ENCODE measurements at places on chromosomes 13 and 19.
A peak's percentile ranks its signal among the peaks of the same experiment; 100 is the strongest.

GRCh38 chr19:28292822-28293500, 920.0 kb downstream of the UQCRFS1 start:
- DNase-seq: no peak
- H3K4me1 ChIP-seq: no peaks in the 10 kb centered on the region
- H3K27me3 ChIP-seq: no peaks in the 10 kb centered on the region
- no peaks in the 10 kb centered on the region for H3K36me3 ChIP-seq

GRCh38 chr19:58361900-58362271, 665 bp downstream of the ZNF497 start:
- peak overlapping the region; percentile 83 for H3K4me3 ChIP-seq
- DNase-seq: no peak
- peaks cover 24% of the 10 kb centered on the region for H3K27me3 ChIP-seq
- H3K4me1 ChIP-seq: peaks cover 37% of the 10 kb centered on the region
- peak overlapping the region; percentile 67 for H3K27ac ChIP-seq

- H3K27ac ChIP-seq: no peak overlapping the region
- H3K27me3 ChIP-seq: peaks cover 4% of the 10 kb centered on the region
- DNase-seq: no peak
- H3K4me1 ChIP-seq: no peaks in the 10 kb centered on the region
- no peak overlapping the region for H3K4me3 ChIP-seq
These were observed 106.2 kb downstream of the SHISA2 start for GRCh38 chr13:25945596-25945995.

- no peak overlapping the region for H3K4me3 ChIP-seq
- no peaks in the 10 kb centered on the region for H3K27me3 ChIP-seq
These were observed 32.3 kb upstream of the MATK start for GRCh38 chr19:3818466-3818865.
